ENCODE measurements at places on chromosomes 5 and 9.

DNA sequence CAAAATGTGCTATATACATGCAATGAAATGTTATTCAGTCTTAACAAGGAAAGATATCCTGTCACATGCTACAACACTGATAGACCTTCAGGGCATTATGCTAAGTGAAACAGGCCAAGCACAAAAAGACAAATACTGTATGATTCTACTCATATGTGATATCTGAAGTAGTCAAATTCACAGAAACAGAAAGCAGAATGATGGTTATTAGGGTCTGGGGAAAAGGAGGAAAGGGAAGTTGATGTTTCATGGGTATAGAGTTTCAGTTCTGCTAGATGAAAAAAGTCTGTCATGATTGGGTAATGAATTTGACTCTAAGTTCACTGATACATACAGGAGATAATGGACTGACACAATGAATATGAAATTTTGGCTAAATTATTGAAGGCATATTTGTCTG lies 11.2 kb upstream of the RIC1 start:
- DNase-seq: no peak

DNA sequence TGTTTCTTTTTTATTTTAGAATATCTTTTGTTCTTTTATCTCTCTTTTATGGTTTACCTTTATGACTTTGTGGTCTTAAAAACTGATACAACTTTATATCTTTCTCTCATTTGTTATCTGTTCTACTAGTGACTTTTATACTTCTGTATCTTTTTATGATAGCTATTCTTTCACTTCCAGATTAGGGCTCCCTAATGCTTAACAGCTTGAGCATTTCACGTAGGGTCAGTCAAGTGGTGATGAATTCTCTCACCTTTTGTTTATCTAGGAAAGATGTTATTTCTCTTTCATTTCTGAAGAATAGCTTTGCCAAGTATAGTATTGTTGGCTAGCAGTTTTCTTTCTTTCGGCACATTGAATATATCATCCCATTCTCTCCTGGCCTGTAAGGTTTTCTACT lies 123.6 kb downstream of the NUDT12 start:
- DNase-seq: no peak

DNA sequence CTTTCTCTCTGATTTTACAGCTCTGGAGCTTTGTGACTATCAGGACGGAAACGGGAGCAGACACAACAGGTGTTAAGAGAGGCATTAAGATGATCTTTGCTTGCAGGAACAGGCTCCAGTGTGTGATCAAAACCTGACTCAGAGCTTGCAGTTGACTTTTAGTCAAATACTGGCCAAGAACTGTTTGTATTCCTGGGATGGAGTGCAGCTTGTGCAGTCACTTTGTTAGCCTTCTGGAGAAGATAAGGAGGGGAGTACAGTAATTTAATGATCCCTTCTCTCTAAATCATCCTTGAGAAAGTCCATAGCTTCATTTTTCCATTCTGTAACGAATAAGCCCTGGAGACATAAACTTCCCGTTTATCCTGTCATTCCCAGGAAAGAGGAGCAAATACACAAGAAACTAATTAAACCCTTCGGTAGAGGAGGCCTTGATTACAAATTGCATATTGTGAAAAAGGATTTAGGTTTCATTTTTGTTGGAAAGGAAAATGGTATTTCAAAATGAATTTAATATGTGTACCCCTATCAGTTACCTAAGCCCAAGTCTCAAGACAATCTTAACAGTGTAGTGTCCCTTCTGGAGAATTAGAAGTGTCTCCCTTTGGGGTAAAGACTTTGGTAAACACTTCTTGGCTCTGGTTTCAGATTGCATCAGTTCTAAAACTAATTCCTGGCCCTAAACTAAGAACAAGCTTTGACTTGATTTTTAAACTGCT lies 3.1 kb upstream of the STOM start:
- peak; percentile 58 for DNase-seq

GRCh38 chr5:178234750-178235587 lies 2.4 kb upstream of the PHYKPL start:
- peak; percentile 46 for DNase-seq

DNA sequence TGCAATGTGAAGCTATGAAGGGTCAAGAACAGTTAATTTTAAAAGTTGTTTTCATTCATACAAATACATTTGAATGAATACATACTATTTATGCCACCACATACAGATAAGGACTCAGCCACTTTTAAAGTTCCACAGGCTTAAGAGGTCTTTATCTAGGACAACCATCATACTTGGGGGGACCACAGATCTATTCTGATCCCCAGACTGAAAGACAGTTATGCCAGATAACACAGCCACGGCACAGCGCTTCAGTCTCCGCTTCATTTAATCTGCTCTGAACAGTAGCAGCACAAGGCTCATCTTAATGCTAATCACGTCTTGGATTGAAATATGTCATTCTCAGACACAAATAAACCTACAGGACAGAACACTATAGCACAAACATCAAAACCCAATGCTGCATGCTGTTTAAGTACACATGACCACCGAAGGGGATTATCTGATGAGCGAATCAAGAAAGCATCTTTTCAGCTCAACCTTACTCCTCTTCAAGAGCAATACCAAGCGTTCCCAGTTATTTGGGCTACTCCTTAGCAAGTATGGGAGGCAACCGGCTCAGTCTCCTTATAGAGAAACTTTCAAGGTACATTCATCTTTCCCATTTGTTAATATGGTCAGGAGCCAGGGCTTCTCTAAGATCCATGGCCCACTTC lies 33.3 kb downstream of the PUM3 start:
- DNase-seq: no peak

Measured in hindlimb muscle (tissue), 1 donor.